ENCODE measurements at places on chromosomes 11 and 22.
A peak's percentile ranks its signal among the peaks of the same experiment; 100 is the strongest.

DNA sequence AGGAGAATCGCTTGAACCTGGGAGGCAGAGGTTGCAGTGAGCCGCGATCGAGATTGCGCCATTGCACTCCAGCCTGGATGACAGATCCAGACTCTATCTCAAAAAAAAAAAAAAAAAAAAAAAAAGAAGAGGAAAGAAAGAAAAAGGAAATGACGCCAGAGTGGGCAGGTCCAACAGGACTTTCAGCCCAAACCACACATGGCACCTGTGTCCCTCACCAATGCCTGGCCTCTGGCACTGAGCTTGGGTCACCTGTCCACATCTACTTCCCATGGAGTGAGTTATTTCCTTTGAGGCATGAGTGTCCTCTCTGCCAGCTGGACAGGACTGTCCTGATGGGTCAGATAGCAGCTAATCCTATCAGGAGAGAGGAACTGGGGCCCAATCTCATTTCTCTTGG is 15.2 kb upstream of the GCAT start:
- DNase-seq, result no peak

GRCh38 chr11:72348250-72348649 is 86.1 kb downstream of the CLPB start:
- DNase-seq, result no peak

DNA sequence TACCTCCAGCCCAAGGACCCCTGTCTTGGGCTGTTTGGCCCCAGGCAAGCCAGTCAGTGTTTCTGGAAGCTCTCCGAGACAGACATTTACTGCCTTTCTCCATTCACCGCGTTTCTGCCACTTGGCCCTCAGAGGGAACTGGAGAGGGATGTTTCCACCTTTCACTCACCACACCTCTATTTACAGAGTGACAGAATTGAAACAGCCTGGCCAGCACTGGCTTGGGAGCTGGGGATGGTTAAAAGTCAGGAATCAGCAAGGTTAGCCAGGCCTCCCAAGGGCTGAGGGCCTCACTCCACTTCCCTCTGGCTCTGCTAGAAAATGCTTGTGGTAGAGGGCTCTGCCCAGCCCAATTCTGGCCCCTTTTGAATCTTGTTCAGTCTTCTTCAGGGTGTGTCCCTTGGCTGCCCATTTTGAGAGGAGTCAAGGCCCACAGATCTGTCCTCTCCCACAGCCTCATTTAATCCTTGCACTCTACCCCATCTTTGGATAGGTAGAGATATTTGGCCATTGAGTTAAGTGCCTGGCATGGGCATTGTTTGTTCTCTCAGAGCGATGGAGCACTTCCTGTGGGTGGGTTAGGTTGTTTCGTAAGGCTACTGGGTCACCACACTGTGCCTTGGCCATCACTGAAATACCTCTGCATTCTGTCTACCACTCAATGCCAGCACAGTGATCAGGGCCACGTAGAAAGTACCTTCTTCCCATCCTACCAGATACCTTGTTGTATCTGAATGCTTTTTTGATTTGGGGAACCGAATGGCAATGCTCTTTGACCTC is 119.2 kb downstream of the MICAL2 start:
- DNase-seq, result no peak

- DNase-seq, result no peak
These were observed 66.7 kb downstream of the PACSIN2 start for GRCh38 chr22:42948294-42948693.

- peak; percentile 95 for DNase-seq
These were observed 62.7 kb downstream of the CD82 start for GRCh38 chr11:44627911-44628729.

GRCh38 chr22:39173787-39174497 is 21.5 kb upstream of the CBX7 start:
- no peak for DNase-seq

DNA sequence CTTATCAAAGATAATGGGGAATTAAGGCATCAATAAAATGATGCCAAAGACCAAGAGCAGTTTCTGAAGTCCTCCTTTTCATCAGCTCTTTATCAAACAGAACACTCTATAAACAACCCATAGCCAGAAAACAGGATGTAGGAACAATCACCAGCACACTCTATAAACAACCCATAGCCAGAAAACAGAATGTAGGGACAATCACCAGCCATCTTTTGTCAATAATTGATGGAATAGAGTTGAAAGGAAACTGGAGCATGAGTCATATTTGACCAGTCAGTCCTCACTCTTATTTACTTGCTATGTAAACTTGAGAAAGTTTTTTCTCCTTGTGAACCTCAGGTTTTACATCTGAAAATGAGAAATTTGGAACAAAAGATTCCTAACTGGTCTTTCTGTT is 10.0 kb downstream of the MS4A2 start:
- DNase-seq, result no peak

GRCh38 chr22:48700566-48701295 is 1126.9 kb downstream of the BRD1 start:
- DNase-seq, result peak; percentile 79

- DNase-seq, result no peak
These were observed 96.8 kb downstream of the BDNF start for GRCh38 chr11:27603376-27603990.

DNA sequence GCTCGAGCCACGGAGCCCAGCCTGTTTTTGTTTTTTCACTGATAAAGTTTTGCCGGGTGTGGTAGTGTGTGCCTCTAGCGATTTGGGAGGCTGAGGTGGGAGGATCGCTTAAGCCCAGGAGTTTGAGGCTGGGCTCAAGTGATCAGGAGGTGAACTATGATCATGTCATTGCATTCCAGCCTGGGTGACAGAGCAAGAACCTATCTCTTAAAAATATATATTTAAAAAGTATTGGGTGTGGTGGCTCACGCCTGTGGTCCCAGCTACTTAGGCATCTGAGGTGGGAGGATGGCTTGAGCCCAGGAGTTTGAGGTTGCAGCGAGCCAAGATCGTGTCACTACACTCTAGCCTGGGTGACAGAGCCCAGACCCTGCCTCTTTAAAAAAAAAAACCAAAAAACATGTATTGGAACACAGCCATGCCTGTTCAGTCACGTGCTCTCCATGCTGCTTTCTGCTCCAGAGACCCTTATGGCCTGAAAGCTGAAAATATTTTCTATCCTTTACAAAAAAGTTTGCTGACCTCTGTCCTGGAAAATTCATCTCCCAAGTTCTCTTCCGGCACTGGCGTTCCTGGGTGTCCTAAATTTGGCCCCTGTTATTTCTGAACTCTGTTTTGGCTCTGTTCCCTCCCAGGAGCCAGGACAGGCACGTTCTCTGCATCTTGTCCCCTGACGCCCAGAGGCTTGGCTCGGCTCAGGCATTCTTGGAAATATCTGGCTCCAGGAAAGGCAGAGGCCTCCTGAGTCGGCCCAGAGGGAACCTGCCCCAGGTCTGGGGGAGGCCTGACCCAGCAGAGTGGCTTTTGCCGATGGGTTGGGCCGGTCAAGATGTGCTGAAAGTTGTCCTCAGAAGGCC is 61.3 kb upstream of the PPP6R3 start:
- no peak for DNase-seq

DNA sequence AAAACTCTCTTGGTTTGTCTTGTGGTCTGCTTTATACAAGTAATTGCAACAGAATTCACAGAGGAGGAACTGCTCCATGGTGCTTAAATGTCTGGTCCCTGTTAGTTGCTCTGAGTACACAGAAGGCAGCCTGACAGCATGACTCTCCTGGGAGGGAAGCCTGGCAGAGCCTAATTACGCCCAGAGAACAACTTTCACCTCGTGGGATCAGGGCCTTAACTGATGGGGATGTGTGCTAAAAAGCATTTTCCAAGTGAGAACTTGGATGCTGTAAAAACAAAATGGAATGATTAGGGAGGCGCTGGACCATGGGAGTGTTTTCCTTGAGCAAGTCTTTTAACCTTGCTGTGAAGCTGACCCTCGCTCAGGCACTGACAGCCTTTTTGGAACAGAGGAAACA is 154.0 kb upstream of the TENM4 start:
- DNase-seq, result no peak

DNA sequence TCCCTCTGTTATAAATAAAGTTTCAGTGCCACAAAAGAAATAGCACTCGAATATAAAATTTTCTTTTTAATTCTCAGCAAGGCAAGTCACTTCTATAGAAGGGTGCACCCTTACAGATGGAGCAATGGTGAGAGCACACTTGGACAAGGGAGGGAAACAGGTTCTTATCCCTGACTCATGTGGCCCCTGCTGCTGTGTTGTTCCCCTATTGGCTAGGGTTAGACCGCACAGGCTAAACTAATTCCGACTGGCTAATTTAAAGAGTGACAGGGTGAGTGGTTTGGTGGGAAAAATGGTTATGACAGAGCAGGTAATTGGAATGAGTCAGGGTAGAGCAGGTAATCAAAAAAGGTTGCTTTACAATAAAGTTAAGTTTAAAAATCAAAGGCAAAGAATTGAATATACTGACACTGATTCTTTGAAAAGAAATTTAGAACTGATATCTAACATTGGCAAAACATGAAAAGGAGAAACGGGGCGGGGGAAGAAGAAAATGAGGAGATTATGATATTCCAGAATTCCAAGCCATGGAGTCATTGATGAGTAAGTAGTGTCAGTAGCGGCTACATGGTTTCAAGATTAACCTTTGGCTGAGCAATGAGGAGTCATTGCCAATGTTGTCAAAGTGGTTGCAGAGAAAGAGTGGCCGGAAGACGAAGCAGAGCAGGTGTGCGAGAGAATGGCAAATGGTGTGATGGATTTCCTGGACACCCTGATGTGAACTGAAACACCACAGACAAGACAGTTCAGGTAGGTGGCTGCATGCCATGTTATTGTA is 48.4 kb upstream of the MRGPRX1 start:
- DNase-seq, result no peak

GRCh38 chr22:36806835-36807234 is 10.0 kb downstream of the PVALB start:
- no peak for DNase-seq

DNA sequence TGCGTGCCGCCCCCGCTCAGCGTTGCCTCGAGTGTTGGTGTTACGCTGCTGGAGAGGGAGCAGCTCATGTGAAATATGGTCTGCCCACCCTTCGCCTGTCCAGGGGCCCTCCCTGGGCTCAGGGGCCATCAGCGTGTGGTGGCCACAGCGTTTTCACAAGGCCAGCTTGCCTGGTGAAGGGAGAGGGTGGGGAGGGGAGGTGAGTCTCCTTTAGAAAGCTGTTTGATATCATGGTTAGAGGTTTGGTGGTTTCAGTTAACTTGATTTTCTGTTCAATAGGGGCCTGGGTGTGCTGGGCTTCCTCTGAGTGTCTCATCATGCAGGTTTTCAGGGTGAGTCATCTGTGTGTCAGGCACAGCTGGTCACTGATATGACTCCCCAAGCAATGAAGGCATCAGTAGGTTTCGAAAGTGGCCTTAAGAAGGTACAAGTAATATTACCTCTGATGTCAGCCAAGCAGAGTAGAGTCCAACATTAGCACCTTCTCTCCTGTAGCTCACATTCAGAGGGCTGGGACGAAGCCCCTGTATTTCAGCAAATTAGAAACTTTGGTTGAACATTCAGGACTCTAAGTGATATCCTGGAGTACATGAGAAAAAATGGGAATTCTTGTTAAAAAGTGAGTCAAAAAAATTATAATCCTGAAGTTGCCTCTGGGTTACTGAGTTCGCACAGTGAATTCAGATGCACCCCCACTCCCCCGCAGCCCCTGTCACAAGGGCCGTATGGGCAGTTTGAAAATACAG is 172.5 kb downstream of the TBC1D22A start:
- no peak for DNase-seq

DNA sequence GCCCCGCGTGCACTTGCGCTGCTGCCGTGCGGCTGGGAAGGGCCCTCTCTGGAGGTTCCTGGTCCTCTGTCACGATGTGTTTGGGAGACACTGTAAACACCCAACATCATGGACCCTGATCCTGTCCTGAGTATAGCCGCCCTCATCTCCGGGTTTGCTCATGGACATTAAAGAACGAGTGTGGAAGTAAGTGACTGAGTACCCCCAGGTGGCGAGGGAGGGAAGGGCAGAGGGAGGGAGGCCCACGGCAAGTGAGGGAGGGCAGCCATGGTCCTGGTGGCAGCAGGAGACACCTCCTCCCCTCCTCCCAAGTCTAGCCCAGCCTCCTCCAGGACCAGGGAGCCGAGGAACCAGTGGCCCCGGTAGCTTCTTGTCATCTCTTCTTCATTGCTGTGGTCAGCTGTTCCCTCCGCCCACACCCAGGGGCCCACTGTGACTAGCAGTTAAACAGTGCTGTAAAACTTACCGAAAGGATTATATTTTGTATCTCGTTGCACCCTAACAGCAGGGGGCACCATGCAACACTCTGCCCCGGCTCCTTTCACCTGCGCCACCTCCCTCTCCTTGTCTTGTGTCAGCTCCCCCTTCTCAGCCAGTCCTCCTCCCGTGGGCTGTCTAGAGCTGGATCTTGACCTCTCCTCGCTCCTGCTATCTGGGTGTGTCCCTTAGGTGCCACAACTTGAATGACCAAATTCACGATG is 566.5 kb upstream of the B3GAT1 start:
- no peak for DNase-seq

GRCh38 chr11:19988598-19988997 is 171.7 kb downstream of the DBX1 start:
- DNase-seq, result peak; percentile 73

- DNase-seq, result no peak
These were observed 4.5 kb upstream of the CDC42EP2 start for GRCh38 chr11:65310215-65310614.

- DNase-seq, result no peak
These were observed 45.7 kb upstream of the SHANK2 start for GRCh38 chr11:71298016-71298550.

DNA sequence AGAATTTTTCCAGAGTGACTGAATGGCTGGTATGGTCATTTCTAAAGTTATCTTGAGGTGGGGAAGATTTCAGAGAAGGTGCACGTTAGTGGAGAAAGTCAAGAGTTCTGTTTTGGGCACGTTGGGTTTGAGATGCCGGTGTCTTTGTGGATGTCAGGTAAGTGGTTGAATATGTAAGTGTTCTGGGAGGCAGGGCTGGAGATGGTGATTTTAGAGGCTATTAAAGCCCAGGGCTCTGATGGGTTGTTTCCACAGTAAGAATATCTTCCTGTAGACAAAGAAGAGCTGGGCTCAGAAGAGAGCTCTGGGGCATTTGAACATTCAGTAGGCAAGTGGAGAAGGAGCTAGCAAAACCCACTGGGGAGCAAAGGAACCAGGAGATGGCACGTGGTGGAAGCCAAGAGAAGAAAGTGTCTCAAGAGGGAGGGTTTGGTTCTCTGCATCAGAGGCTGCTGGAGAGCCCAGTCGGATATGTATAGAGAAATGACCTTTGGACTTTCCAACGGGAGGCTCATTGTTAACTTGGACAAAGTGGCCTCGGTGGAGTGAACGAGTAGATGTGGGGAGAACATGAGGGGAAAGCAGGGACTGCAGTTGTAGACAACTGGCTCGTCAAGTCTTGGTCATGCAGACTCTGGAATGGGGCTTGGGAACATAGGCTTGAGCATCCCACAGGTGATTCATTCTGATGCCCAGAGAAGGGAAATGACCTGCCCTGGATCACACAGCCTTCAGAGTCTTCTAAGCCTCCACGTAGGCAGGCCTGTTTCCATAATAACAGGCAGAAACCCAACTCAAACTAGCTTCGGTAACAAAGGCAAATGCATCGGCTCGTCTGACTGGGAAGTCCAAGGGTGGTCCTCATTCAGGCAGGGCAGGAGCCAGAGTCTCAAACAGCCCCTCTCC is 98.4 kb upstream of the PARVA start:
- DNase-seq, result no peak
